ENCODE measurements at places on chromosomes 1 and 21. TPM values are rescaled to one million over a fixed set of nuclear protein-coding genes. Genes with fewer than 3 reads are reported as not detected.

- DNase-seq: no peak
- no peak overlapping the region for H3K27ac ChIP-seq
- H3K27me3 ChIP-seq: no peaks in the 10 kb centered on the region
- peaks cover 2% of the 10 kb centered on the region for H3K4me1 ChIP-seq
Measured at GRCh38 chr1:9028921-9029705, 2.9 kb upstream of the SLC2A7 start.

DNA sequence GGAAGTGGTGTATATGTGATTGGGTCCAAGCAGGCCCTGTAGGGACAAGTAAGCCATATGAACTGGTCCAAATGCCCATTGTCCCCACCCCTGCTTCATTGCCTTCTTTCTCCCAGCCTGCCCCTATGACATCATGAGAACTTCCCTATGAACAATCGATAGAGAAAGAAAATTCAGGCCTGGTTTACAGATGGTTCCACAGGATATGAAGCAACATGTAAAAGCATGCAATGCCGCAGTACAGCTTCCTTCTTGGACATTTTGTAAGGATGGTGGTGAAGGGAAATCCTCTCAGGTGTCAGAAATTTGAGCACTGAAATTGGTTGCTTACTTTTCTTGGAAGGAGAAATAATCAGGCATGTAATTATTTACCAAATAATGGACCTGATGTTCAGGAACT, 581.7 kb downstream of the MRPL39 start:
- no peak for DNase-seq
- H3K27me3 ChIP-seq: no peaks in the 10 kb centered on the region
- no peaks in the 10 kb centered on the region for H3K36me3 ChIP-seq
- H3K4me1 ChIP-seq: no peaks in the 10 kb centered on the region

DNA sequence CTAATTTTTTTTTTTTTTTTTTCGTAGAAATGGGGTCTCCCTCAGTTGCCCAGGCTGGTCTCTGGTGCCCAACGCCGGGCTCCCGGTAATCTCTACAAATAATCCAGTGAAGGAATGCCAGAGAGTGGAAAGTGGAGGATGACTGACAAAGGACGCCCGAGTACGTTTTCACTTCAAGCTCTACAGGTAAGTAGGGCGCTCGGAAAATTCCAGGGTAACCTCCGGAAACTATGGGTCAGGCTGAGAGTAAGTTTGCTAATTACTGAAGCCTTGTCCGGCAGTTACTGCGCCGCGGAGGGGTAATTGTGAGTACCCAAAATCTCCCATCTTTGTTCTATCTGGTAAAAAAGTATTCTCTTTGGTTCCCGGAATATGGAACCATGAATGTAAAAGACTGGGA, 1.8 kb upstream of the ZNF669 start:
- H3K27me3 ChIP-seq: peaks cover 16% of the 10 kb centered on the region
- no peak overlapping the region for H3K27ac ChIP-seq
- H3K4me1 ChIP-seq: peaks cover 11% of the 10 kb centered on the region
- no peak overlapping the region for H3K4me3 ChIP-seq

GRCh38 chr1:153577624-153578051, 12.0 kb upstream of the S100A2 start:
- H3K36me3 ChIP-seq: no peaks in the 10 kb centered on the region
- H3K4me1 ChIP-seq: peaks cover 10% of the 10 kb centered on the region
- no peak overlapping the region for H3K4me3 ChIP-seq
- no peak for DNase-seq
- H3K27me3 ChIP-seq: no peaks in the 10 kb centered on the region

DNA sequence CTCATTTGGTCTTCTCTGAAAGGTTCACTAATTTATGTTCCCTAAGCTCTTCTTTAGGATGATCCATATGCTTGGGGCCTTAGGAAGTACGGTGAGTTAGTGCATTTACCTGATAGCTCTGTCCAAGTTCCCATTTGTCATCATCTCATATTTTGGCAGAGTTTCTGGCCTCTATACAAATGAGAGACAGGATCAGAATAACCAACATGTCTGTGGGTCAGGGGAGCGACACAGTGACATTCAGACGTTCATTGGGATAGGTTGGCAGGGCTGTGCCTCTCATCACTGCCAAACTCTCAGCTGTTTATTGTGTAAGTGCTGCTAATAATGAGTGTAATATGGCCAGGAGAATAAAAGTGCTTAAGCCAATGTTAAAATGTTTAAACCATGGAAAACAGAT, 561.1 kb upstream of the ZRANB2 start:
- H3K27ac ChIP-seq: no peak overlapping the region
- H3K36me3 ChIP-seq: no peaks in the 10 kb centered on the region
- H3K27me3 ChIP-seq: no peaks in the 10 kb centered on the region
- peak; percentile 11 for DNase-seq
- no peak overlapping the region for H3K4me3 ChIP-seq

GRCh38 chr1:191709215-191709614, 449.0 kb upstream of the RGS18 start:
- no peak overlapping the region for H3K27ac ChIP-seq
- no peak overlapping the region for H3K4me3 ChIP-seq
- DNase-seq: no peak
- H3K36me3 ChIP-seq: no peaks in the 10 kb centered on the region
- no peaks in the 10 kb centered on the region for H3K4me1 ChIP-seq

- DNase-seq: no peak
- H3K36me3 ChIP-seq: no peaks in the 10 kb centered on the region
- no peaks in the 10 kb centered on the region for H3K27me3 ChIP-seq
- no peak overlapping the region for H3K27ac ChIP-seq
Measured at GRCh38 chr1:93000291-93000690, 39.0 kb upstream of the DIPK1A start.

DNA sequence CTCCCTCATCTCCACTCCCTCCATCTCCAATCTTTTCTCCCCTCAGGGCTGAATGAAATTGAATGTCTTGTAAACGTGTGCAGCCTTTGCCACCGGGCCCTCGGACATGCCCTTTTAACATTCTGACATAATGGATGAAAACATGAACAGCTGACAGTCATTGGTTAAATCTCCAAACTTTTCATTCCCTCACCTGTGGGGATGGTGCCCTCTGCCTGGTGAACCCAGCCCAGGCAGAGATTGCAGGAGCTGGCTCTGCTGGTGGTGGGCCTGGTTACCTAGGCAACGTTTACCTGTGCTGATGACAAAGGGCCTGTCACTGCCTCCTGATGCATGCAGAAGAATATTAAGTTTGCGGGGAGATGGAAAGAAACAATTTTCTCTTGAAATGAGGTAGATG, 21.3 kb downstream of the ST6GALNAC3 start:
- no peaks in the 10 kb centered on the region for H3K36me3 ChIP-seq
- no peak overlapping the region for H3K4me3 ChIP-seq
- no peak for DNase-seq
- H3K27me3 ChIP-seq: no peaks in the 10 kb centered on the region
- H3K4me1 ChIP-seq: no peaks in the 10 kb centered on the region
- H3K27ac ChIP-seq: no peak overlapping the region

DNA sequence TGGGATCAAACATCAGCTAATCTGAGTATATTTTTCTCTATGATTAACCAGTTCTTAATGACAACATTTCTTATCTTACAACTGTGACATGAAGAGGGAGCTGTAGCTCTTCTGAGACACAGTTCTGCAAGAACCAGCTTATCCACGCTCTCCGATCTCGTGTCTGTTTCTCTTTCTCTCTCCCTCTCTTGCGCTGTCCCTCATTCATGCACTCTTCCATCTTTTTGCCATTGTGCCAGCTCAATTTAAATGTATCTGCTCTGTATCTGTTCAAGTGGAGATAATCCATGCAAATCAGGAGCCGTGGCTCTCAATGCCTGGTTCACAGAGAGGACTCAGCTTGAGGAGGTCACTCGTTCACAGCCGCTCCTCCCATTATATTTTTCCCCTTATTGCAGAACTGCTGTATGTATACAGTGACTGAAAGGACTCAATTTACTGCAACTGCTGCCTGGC, 494.7 kb upstream of the ADGRL2 start:
- H3K4me3 ChIP-seq: peak overlapping the region; percentile 50
- peak overlapping the region; percentile 55 for H3K27ac ChIP-seq
- H3K4me1 ChIP-seq: no peaks in the 10 kb centered on the region
- H3K27me3 ChIP-seq: no peaks in the 10 kb centered on the region
- no peak for DNase-seq

GRCh38 chr1:237981223-237981622, 90.5 kb upstream of the ZP4 start:
- H3K4me1 ChIP-seq: no peaks in the 10 kb centered on the region
- no peak for DNase-seq
- no peak overlapping the region for H3K4me3 ChIP-seq
- no peaks in the 10 kb centered on the region for H3K36me3 ChIP-seq
- H3K27me3 ChIP-seq: no peaks in the 10 kb centered on the region
- H3K27ac ChIP-seq: no peak overlapping the region

DNA sequence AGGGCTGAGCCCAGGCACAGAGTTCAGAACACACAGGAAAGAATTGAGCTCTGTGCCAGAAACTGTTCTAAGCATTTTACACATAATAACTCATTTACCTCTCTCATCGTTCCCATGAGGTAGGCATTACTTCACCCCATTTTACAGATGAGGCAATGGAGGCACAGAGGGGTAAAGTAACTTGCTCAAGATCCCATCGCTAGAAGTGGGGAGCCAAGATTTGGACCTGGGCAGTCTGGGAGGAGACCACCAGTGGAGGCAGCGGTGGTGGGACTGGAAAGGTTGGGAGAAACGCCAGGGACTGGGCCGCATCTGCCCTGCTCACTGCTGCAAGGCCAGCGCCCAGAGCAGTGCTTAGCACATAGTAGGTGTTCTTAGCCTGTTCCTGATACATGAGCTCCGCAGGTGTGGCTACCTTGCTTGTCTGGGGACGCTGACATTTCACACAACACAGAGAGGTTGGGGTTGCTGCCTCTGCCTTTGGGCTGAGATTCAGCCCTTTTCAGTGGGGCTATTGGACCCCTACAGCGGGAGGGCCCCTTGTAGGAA, 27.8 kb upstream of the EPS8L3 start:
- H3K4me3 ChIP-seq: no peak overlapping the region
- H3K4me1 ChIP-seq: peaks cover 33% of the 10 kb centered on the region
- H3K36me3 ChIP-seq: no peaks in the 10 kb centered on the region
- DNase-seq: no peak
- H3K27me3 ChIP-seq: no peaks in the 10 kb centered on the region

DNA sequence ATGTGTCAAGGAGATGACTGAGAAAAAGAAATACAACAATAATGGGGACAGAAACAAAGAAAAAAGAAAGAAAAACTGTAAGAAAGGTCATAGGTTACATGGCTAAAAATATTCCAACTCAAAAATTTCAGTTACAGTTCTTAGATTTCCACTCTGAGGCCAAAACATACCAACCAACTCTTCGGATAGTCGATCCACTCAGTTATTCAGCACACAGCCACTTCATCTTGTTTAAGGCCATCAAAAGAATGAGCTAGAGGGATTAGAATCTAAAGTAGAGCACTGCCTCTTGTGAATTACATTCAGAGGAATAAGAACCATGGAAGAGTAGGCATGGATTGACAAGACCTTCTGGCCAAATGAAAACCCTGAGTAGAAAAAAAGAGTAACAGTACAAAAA, 277.0 kb downstream of the MRPL39 start:
- no peaks in the 10 kb centered on the region for H3K27me3 ChIP-seq
- no peak for DNase-seq
- H3K36me3 ChIP-seq: no peaks in the 10 kb centered on the region
- no peaks in the 10 kb centered on the region for H3K4me1 ChIP-seq
- H3K4me3 ChIP-seq: no peak overlapping the region

GRCh38 chr1:51303751-51304251, 26.6 kb downstream of the TTC39A start:
- no peaks in the 10 kb centered on the region for H3K36me3 ChIP-seq
- H3K4me3 ChIP-seq: no peak overlapping the region
- H3K27ac ChIP-seq: no peak overlapping the region
- no peaks in the 10 kb centered on the region for H3K27me3 ChIP-seq

GRCh38 chr1:226736001-226736907, 2.8 kb downstream of the ITPKB start:
- peaks cover 45% of the 10 kb centered on the region for H3K36me3 ChIP-seq
- H3K4me1 ChIP-seq: peaks cover 69% of the 10 kb centered on the region
- H3K27me3 ChIP-seq: no peaks in the 10 kb centered on the region
- peak overlapping the region; percentile 96 for H3K27ac ChIP-seq
- peak; percentile 51 for DNase-seq
- H3K4me3 ChIP-seq: peak overlapping the region; percentile 54

GRCh38 chr1:172600615-172601014, 58.3 kb upstream of the FASLG start:
- no peak overlapping the region for H3K4me3 ChIP-seq
- DNase-seq: no peak
- H3K27ac ChIP-seq: no peak overlapping the region
- H3K27me3 ChIP-seq: no peaks in the 10 kb centered on the region

GRCh38 chr1:154697710-154698109, 89.7 kb upstream of the ADAR start:
- H3K4me1 ChIP-seq: peaks cover 22% of the 10 kb centered on the region
- no peaks in the 10 kb centered on the region for H3K27me3 ChIP-seq
- H3K4me3 ChIP-seq: no peak overlapping the region
- H3K36me3 ChIP-seq: no peaks in the 10 kb centered on the region
- no peak overlapping the region for H3K27ac ChIP-seq
- no peak for DNase-seq

DNA sequence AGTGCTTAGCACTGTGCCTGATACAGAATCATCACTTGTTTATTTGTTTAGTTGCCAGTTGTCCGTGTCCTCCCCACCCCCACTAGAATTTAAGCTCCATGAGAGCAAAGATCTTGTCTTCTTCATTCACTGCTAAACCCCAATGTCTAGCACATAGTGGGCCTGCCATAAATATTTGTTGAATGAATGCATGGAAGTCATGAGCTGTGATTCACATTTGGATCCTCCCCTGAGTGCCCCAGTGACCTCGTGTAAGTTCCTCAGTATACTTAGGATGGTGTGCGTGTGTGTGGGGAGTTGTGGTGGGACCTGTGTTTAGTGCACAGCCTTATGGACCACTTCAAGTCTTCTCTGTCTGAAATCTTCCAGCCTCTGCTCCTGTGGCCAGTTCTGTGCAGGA, 23.1 kb downstream of the IER5 start:
- no peak overlapping the region for H3K27ac ChIP-seq
- H3K27me3 ChIP-seq: no peaks in the 10 kb centered on the region
- no peak overlapping the region for H3K4me3 ChIP-seq
- no peak for DNase-seq

DNA sequence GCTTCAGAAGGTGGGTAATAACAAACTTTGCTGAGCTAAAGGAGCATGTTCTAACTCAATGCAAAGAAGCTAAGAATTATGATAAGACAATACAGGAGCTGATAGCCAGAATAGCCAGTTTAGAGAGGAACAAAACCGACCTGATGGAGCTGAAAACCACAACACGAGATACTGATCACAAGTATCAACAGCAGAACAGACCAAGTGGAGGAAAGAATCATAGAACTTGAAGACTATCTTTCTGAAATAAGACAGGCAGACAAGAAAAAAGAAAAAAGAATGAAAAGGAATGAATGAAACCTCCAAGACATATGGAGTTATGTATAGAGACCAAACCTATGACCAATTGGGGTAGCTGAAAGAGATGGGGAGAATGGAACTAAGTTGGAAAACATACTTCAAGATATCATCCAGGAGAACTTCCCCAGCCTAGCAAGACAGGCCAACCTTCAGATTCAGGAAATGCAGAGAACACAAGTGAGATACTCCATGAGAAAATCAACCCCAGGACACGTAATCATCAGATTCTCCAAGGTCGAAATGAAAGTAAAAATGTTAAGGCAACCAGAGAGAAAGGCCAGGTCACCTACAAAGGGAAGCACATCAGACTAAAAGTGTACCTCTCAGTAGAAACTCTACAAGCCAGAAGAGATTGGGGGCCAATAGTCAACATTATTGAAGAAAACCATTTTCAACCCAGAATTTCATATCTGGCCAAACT, 20.5 kb downstream of the CD84 start:
- no peak overlapping the region for H3K27ac ChIP-seq
- H3K27me3 ChIP-seq: no peaks in the 10 kb centered on the region
- no peak for DNase-seq
- H3K4me3 ChIP-seq: no peak overlapping the region

The IVL gene
- not detected for total RNA-seq

The CYP4X1 gene
- 0.38 TPM for total RNA-seq

The SPRR2A gene
- total RNA-seq: not detected

The RNU1-2 gene
- 1,011 TPM for total RNA-seq

The OR10Z1 gene
- total RNA-seq: not detected

The NRAS gene
- 7.3 TPM for total RNA-seq
